ENCODE measurements at places on chromosomes 13 and 19.

DNA sequence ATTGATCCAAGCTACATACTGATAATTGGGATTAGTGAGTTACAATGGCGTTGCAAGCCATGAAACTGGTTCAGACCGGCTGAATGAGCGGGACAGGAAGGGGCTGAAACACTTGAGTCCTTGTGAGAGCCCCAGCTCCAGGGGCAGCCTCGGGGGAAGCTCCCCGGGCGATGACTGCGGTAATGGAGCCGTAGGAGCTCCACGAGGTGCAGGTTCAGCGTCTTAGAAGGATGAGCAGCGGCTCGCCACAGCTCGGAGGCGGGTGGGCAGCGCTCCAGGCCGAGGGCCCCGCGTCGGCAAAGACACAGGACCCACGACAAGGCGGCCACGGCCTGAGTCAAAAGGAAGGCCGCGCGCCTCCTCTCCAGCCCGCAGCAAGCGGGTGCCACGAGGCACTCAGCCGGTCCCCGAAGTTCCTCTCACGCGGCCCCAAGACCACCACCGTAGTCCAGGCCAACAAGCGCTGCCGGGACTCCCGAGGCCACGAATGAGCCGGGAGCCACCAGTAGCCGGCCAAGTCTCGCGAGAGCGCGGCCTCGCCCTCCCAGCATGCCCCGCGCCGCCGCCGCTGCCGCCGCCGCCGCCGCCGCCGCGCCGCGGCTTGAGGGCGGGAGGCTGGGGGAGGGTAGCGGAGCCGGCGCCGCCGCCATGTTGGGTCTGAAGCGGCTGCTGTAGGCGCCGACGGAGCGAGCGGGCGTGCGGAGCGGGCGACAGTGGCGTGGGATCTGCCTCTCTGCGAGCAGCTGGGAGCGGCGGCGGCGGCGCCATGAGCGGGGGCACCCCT is at the start of gene LSM14A:
Gene LSM14A (plus strand): TSS at position 628 of the 784 bp plus-strand sequence. CDS start 139 bp downstream, at position 767.
- peak; percentile 92 for ATAC-seq

DNA sequence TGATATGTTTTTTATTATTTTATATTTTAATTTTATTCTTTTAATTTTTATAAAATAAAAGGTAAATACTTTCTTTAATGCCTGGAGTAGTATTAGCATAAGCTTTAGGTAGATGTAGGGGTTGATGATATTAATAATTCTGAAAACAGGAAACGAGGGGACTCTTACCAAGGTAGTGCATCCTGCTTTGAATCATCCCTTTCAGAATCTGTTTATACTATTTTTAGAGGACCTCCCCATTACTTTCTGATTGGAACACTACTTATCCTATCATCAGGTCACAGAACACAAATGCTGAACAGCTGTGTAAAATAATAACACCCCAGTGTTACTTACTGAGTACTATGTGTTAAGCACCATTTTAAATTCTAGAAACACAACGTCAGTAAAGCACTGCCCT is 27.3 kb downstream of the COG6 start:
- ATAC-seq, result no peak

GRCh38 chr19:12867120-12868099 is 13.8 kb downstream of the DNASE2 start:
- peak; percentile 24 for ATAC-seq

- ATAC-seq, result peak; percentile 70
Measured at GRCh38 chr13:48731001-48731658, 77.4 kb downstream of the CYSLTR2 start.

DNA sequence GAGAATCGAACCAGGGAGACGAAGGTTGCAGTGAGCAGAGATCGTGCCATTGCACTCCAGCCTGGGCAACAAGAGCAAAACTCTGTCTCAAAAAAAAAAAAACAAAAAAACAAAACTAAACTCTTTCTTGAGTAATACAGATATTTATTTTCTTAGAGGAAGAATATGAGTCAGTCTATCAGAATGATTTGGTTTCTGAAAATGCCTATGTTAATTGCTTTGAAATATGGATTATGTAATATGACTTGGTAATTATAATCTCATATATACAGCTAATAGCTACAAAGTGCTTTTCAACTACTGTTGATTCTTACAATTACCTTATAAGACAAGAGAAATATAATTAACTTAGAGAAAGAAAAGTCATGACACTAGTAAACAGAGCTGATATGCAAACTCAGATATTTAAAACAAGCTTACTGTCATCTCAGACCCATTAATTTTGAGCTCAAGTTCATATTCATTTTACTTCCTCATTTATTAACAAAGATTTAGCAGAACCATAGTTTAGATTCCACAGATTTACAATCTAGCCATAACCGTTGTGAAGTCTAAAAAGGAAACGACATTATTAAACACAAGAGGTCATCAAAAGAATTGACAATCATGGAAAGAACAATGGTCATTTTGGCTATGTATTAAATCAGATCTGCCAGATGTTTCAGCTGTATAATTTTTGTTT is 88.0 kb downstream of the TBC1D4 start:
- ATAC-seq, result no peak

- ATAC-seq, result no peak
Measured at GRCh38 chr19:28405346-28405742, 807.6 kb downstream of the UQCRFS1 start.

DNA sequence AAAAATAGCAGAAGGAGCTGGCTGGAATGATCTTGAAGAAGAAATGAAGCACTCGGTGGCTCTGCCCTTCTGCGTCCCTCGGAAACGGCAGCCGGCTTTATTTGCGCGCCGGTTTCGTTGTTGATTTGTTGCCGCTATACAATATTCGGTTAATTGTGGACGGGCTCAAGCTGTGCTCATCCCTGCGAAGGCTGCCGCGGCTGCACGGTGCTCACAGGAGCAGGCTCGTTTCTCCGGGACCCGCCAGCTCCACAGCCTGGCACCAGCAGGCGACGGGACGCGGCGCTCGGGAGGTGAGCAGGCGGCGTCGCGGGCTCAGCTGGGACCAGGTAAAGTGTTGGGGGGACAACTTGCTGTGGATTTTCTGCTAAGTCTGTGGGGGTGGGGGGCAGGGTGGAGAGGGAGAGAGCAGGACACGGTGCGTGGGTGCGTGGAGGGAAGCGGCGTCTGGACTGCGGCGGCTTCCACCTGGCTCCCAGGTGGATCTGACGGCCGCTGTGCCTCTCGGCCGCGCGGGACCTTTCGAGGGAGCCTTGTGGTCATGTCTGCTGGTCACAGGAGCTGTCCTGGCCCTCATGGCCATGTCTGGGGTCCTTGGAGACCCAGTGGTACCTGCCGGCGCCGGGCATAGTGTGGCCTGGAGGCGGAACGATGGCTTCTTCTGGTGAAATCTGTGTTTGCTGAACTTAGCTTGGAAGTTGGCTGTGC is 90.9 kb downstream of the TEX29 start:
- no peak for ATAC-seq

DNA sequence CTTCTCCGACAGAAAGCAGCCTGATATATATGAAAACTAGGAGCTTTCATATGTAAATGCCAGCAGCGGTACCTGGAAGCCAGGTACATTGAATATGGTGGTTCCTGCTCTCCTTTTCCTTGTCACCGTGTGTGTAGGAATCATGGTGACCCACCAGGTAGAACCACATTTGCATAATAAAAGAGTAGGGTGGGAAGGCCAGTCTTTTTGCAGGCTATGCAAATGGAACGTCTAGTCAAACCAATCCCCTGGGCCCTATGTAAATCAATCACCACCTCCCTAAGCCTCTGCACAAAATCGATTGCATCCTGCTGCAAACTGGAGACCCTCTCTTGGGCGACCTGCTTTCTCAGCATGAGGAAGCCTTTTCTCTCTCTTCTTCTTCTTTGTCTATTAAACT is 22.2 kb upstream of the ZNF181 start:
- ATAC-seq, result no peak

- no peak for ATAC-seq
Measured at GRCh38 chr19:49434907-49435583, 6.3 kb downstream of the SLC17A7 start.

- no peak for ATAC-seq
Measured at GRCh38 chr13:66926200-66926850, 303.8 kb downstream of the PCDH9 start.

DNA sequence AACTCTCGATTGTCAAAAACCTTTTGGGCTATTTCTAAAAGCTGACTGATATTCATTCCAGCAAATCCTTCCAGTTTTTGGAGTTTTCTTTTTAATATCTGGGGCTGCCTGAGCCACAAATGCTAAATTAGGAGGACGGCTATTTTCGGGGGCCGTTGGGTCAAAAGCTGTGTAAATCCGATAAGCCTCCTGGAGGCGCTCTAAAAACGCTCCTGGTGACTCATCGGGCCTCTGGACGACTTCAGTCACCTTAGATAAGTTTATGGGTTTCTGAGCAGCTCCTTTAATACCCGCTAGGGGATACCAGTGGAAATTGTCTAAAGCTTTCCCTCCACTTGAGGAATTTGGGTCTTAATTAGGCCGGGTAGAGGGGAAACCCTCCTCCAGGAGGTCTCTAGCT is 66.4 kb downstream of the ZNF730 start:
- no peak for ATAC-seq

GRCh38 chr13:38167164-38167822 is 182.4 kb upstream of the UFM1 start:
- no peak for ATAC-seq

- peak; percentile 95 for ATAC-seq
Measured at GRCh38 chr19:50266896-50267295, 62.3 kb downstream of the KCNC3 start.

- ATAC-seq, result peak; percentile 22
Measured at GRCh38 chr13:113545931-113546516, 38.5 kb upstream of the TFDP1 start.

DNA sequence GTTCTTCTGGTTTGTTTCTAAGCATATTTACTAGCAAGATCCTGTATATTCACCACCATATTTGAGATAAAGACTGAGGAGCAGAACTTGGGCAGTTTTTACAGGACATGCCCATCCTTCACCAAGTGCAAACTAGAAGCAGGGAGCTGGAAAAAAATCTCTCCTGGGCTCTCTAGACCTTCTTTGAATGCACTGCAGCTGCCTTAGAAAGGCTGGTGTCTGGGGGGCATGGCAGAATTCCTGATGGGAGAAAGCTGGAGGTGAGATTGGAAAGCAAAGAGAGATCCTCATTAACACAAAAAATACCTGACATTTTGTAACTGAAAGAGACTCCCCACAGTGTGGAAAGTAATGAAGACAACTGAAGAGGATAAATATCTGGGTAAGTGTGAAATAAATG is 1612.1 kb downstream of the OLFM4 start:
- no peak for ATAC-seq

DNA sequence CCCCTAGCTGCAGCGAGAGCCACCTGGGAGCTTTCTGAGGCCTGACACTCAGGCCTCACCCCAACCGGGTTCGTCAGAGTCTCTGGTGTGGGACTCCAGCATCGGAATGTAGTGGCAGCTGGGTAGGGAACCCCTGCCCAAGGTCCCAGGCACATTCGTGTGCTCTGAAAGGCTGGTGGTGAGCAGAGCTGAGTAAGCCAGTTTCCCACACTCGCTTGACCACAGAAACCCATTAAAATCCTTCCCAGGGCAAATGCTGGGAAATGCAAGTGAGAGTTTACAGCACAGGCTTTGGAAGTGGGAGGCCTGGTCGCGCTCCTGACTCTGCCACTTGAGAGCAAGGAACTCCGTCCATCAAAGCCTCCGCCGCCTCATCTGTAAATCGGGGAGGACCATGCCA is 4.2 kb downstream of the TRAPPC6A start:
- ATAC-seq, result no peak

GRCh38 chr19:1855040-1855827 is 7.0 kb upstream of the REXO1 start:
- peak; percentile 74 for ATAC-seq

- peak; percentile 34 for ATAC-seq
Measured at GRCh38 chr19:3692141-3693024, 7.9 kb downstream of the PIP5K1C start.

- ATAC-seq, result no peak
Measured at GRCh38 chr13:104796581-104796980, 1730.4 kb upstream of the SLC10A2 start.

GRCh38 chr19:11692127-11692790 is 46.5 kb downstream of the ZNF823 start:
- ATAC-seq, result no peak

DNA sequence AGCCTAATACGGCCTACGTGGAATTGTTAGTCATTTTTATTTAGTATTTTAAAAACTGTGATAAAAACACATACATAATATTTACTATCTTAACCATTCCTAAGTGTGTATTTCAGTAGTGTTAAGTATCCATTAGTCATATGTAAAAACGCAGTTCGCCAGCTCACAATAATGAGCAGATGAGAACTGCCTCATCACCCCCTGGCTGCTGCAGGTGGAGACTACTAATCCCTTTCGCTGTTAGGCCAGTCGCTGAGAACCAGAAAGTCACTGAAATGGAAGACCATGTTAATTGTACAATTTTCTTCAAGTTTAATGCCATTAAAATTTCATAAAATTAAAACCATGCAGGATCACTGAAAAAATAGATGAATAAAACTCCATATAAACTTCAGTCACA is 1.6 kb downstream of the ESD start:
- no peak for ATAC-seq

- ATAC-seq, result no peak
Measured at GRCh38 chr19:50488389-50489194, 11.9 kb upstream of the GARIN5A start.

DNA sequence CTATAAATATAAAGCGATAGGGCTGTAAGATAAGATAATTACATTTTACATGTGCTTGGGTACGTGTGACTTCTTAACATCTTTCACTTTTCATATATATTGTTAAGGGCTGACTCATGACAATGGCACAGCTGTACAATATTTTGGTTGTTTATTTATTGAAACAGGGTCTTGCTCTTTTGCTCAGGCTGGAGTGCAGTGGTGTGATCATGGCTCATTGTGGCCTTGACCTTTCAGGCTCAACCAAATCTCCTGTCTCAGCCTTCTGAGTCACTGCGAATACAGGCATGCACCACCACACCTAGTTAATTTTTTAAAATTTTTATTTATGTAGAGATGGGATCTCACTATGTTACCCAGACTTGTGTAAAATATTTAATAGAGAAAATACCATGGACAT is 2532.4 kb upstream of the PCDH20 start:
- ATAC-seq, result no peak

DNA sequence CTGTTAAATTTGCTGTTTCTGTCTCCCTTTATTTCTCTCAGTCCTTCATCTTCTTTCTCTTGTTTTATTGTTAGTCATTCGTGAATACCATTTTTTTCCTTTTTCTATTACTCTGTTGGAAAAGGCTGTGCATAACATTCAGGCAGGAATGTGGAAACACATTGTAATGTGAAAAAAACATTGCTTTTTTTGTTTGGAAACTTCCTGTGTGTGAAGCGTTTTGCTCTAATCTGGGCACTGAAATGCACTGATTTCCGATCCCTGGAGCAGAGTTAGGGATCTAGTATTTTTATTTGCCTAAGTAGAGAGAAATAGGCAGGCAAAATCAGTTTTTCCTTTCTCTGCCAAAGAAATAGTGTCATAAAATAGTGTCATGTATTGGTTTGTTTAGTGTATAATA is 155.5 kb downstream of the PCCA start:
- no peak for ATAC-seq

Measured in esophagus mucosa (tissue), 1 donor.